ENCODE measurements at places on chromosomes 1 and 21.

GRCh38 chr1:43545695-43546387 lies 15.2 kb downstream of the PTPRF start:
- DNase-seq, result peak; percentile 39

DNA sequence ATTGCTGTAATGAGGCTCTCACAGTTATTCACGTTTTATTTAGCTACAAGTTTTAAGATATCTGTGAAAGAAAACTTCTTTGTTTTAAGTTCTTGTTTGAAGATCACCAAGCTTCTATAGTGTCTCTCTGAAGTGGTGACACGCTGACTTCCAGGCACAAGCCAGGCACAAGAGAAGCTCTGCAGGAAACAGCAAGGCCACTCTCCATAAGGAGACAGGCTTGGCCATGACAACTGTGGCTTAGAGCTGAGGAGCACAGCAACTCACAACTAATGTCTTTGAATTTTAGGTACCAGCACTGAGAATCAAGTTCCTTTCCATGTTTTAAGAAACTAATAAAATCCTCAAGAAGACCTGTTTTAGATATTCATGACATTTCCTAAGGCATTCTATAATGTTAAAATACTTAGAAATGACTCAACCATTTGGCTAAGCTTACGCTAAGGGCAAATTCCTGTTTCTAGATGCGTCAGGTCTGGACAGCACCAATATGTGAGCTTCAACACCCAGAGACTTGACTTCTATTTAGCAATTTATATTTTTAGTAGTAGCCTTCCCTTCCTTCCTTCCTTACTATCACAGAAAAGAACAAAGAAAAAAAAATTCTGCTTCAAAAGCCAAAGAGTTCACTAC lies 40.2 kb downstream of the APP start:
- no peak for DNase-seq

GRCh38 chr1:6260433-6260934 lies 414 bp downstream of the GPR153 start:
- no peak for DNase-seq

DNA sequence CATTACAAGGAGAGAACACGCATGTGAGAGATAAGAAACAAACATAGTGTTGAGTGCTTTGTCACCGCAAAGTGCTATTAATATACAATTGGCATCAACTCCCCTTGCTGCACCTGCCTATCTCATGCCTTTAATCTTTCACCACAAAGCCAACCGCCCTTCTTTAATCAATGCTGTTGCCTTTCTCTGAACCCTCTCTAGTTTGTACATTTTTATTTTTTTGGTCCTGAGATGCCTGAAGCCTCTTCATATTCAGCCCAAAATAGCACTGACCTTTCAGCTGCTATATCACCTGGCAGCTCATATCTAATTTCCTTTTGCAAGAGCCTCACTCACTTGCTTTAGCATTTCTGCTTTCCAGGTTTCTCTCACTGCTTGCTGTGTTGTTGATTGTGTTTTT lies 504.7 kb downstream of the NUF2 start:
- DNase-seq, result no peak

DNA sequence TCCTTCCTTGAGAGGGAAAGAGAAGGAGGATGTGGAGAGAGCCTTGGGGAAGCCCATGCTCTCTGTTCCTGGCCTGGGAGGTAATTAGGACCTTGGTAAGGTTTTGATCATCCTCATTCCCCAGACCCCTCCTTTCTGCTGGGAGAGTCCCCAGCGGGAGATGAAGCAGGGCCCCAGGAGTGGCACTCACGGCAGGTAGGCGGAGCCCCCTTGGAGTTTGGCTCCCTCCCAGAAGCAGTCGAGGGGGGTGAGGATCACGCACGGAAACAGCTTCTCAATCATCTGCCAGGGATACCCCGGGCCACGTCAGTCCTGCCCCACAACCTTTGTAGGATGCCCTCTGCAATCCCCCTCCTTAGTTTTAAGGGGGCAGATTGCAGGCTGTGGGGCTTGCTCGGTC lies 11.5 kb downstream of the PTCH2 start:
- DNase-seq, result peak; percentile 82

DNA sequence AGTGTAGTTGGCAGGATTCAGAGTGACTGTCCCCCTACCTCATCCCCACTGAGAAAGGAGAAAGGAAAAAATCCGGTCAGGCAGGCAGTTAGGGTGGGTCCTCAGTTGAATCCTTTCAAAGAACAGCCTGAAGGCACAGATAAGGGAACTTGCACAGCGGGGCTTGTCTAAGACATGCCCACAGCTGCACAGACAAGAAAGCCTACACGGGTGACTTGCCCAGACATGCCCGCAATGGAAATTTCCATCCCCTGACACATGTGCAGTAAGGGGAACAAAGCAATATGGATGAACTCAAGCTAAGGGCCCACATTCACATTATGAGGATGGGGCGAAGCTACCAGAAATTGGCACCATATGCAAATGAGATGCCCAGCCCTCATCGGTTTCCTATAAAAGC lies 82.5 kb downstream of the DESI2 start:
- peak; percentile 82 for DNase-seq

- no peak for DNase-seq
These were observed 24.4 kb downstream of the SZRD1 start for GRCh38 chr1:16391411-16391810.

DNA sequence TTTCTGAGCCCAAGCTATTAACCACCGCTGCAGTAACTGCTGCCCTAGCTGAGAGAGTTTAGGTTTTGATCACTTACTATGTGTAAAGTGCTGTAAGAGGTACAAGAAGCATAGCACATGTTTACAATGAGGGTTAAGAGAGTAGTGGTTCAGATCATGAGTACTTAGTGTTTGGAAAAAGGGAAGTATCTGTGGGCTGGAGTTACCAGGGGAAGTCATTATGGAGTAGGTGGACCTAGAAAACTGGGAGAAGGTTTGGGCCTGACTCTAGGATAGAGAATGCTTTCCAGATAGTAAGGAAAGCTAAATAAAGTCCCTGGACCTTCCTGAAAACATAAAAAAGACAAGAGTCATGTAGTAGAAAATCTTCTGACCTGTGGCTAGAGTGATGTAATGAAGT lies 149.6 kb upstream of the PLXNA2 start:
- no peak for DNase-seq

GRCh38 chr1:81409780-81410274 lies 390.9 kb upstream of the ADGRL2 start:
- no peak for DNase-seq

GRCh38 chr1:75396745-75397144 lies 214.2 kb downstream of the SLC44A5 start:
- DNase-seq, result no peak

- DNase-seq, result no peak
These were observed 2.4 kb downstream of the BTG2 start for GRCh38 chr1:203307641-203308126.

GRCh38 chr1:104463126-104463697 lies 713.5 kb downstream of the AMY1C start:
- DNase-seq, result no peak

DNA sequence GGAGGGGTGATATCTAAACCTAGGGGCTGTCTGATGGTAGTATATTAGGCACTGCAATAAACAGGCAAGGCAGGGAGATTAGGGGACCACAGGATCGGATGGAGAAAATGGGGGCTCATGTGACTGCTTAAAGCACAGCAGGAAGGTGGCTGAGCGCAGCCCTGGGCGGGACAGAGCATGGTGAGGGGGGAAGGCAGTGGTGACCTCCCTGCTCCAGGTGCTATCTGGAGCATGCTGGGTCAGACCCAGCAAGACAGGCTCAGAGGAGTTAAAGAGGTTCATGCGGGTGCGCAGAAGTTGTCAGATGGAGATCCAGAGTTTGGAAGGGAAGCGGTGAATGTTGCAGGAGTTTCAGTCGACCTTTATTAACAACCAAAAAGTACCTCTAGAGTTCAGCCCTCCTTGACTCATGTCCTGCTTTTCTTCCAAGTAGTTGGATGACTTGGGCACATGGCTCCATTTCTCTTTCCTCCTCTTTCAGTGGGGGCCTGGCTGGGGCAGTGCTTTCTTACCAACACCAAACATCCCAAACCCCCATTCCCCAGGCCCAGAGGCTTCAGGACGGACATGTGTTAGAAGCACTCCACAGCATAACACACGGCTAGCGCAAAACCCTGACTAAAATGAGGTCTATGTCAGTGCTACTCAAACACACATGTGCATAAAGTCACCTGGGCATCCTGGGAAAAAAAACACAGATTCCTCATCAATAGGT lies 41.5 kb downstream of the CAPN9 start:
- DNase-seq, result no peak

- DNase-seq, result peak; percentile 11
These were observed 179.4 kb downstream of the HIVEP3 start for GRCh38 chr1:41739061-41739955.

GRCh38 chr1:172638885-172639831 lies 19.7 kb upstream of the FASLG start:
- DNase-seq, result no peak

DNA sequence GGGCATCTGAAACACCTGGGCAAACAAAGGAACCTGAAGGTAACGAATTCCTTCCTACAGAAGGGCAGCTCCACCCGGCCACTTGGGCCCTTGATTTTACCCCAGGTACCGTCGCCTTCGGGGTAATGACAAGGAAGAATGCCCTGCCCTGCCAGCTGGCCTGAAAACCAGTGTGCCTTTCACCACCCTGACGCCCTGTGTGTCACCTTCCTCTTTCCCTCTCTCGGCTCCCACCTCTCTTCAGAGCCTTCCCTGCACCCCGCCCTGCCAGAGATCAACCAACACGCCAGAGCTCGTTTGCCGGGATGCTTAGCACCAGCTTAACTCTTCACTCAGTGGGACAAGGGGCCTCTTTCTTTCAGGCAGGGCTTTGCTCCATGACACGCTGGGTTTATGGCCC lies 86.0 kb downstream of the SIM2 start:
- DNase-seq, result no peak

- no peak for DNase-seq
These were observed 40.6 kb upstream of the RAB4A start for GRCh38 chr1:229230140-229230892.

DNA sequence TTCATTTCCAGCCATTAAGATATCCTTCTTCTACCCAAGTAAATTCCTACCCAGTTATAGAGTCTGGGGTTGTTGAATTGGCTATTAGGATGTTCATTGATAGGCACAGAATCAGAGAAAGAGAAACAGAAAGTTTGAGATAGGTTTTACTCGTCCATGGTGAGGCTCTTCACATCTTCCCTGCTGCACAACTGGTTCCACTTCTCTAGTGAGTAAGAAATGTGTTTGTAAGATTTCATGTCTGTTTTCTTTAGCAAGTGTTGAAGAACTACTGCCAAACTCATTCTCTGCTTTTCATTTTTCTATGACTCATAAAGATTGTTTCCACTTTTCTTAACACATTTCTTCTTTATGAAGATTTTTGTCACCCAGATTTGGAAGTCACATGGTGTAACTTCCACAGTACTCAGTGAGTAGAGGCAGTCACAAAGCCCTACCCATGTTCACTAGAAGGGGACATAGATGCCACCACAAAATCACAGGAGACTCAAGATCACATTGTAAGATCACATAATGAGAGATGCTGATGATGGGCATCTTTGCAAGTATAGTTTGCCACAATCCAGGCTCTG lies 152.3 kb downstream of the SNX7 start:
- no peak for DNase-seq

- no peak for DNase-seq
These were observed 36.0 kb downstream of the FAM177B start for GRCh38 chr1:222772996-222773379.

- DNase-seq, result no peak
These were observed 26.9 kb downstream of the SPATA46 start for GRCh38 chr1:162349635-162350330.

- DNase-seq, result no peak
These were observed 196.7 kb upstream of the DAB1 start for GRCh38 chr1:57620605-57621004.

GRCh38 chr1:212554401-212554800 lies 54.2 kb upstream of the ATF3 start:
- no peak for DNase-seq

- DNase-seq, result no peak
These were observed 57.2 kb downstream of the TNN start for GRCh38 chr1:175124861-175125260.

DNA sequence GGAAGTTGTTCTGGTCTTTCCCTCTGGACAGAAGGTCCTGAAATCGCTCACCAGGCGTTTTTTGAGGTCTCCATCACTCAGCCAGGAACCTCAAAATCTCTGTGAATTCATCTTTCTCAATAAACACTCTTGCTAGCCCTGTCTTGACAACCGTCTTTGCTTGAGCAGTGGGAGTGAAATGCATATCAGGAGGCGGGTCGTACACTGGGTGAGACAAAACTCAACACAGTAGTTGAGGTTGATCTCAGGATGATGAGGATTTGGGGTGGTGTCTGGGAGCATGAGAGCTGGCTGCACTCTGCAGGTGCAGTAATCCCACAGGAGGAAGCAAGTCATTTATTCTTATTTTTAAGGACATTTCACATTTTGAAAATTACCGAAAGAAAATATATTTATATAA lies 1.9 kb downstream of the GPR25 start:
- DNase-seq, result no peak

- DNase-seq, result no peak
These were observed 9.0 kb downstream of the FMO5 start for GRCh38 chr1:147216124-147216523.

- DNase-seq, result no peak
These were observed 14.7 kb upstream of the CSF1 start for GRCh38 chr1:109895720-109896504.

- DNase-seq, result no peak
These were observed 21.0 kb downstream of the EDN2 start for GRCh38 chr1:41463516-41463915.

GRCh38 chr21:43329711-43330269 lies 97.1 kb downstream of the SIK1 start:
- no peak for DNase-seq

DNA sequence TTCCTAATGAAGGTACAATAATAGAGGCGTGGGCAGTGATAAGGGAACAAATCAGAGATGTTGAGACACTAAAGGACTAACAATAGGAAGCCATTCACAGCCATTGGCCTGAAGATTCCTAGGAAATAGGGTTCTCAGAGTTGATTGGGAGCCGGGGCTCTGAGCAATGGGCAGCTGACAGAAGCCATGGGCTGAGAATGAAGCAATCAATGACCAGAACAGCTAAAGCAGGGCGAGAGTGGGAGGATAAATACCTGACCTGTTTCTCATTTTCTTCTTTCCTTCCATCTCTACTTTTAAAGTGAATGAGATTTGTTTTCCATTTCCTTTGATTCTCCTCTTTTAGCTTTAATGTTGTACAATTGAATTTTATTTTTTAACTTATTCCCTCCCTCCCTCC lies 774.7 kb upstream of the ADGRL4 start:
- DNase-seq, result no peak

- DNase-seq, result no peak
These were observed 263.7 kb upstream of the SGIP1 start for GRCh38 chr1:66270119-66270812.

DNA sequence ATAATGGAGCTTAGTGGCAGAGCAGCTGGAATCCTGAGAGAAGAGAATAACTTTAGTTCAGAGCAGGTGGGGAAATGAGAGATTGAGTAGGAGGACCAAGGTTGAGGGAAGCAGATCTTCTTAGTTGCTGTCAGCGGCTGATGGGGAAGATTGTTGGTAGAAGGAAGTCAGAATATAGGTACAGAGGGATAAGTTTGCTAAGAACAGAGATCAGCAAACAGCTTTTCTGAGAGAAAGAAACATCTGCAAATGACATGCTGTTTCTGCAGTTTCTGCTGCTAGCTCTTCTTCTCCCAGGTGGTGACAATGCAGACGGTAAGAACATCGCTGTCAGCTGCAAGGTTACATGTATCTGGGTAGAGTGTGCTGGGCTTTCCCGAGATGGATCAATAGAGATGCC lies at the start of gene CD1C:
Gene CD1C, plus strand, starts transcription at position 113 of the 400 bp plus-strand sequence. Its CDS starts 142 bp downstream, at position 255.
- no peak for DNase-seq

GRCh38 chr1:215482079-215482478 lies 85.0 kb upstream of the KCTD3 start:
- no peak for DNase-seq

Data from hematopoietic multipotent progenitor cell treated with erythropoietin and hydrocortisone succinate and interleukin-3 and kit ligand, for 8 days (in vitro differentiated cells).